Activated naive CD4-positive, alpha-beta T cell treated with anti-CD3 and anti-CD28 coated beads, Interleukin-2, amount 50 U/mL, for 72 hours (primary cell): ENCODE measurements at places on chromosomes 7 and 10. TPM values are rescaled to one million over a fixed set of nuclear protein-coding genes. Genes with fewer than 3 reads are reported as not detected.

The TFPI2 gene
- total RNA-seq, result 0.82 TPM

- no peak for DNase-seq
Observed at GRCh38 chr10:13496931-13497330, 31.9 kb downstream of the BEND7 start.

The NOM1 gene
- 29.2 TPM for total RNA-seq

The AOAH gene
- total RNA-seq, result 5.2 TPM

The UPK3B gene
- 1.6 TPM for total RNA-seq

- no peak for DNase-seq
Observed at GRCh38 chr10:29022513-29022912, 266.4 kb upstream of the LYZL1 start.
